Epithelial cell of proximal tubule (primary cell): ENCODE measurements at places on chromosomes 7 and 10. TPM values are rescaled to one million over a fixed set of nuclear protein-coding genes. Genes with fewer than 3 reads are reported as not detected.

The CLCN1 gene
- not detected in 2 replicates for total RNA-seq

The SLIT1 gene
- under 0.01 and 0.12 TPM in 2 replicates for total RNA-seq

The MRLN gene
- not detected in 2 replicates for total RNA-seq

- no peak for DNase-seq
These were observed 174.4 kb downstream of the CTNNA3 start for GRCh38 chr10:67521546-67521945.

DNA sequence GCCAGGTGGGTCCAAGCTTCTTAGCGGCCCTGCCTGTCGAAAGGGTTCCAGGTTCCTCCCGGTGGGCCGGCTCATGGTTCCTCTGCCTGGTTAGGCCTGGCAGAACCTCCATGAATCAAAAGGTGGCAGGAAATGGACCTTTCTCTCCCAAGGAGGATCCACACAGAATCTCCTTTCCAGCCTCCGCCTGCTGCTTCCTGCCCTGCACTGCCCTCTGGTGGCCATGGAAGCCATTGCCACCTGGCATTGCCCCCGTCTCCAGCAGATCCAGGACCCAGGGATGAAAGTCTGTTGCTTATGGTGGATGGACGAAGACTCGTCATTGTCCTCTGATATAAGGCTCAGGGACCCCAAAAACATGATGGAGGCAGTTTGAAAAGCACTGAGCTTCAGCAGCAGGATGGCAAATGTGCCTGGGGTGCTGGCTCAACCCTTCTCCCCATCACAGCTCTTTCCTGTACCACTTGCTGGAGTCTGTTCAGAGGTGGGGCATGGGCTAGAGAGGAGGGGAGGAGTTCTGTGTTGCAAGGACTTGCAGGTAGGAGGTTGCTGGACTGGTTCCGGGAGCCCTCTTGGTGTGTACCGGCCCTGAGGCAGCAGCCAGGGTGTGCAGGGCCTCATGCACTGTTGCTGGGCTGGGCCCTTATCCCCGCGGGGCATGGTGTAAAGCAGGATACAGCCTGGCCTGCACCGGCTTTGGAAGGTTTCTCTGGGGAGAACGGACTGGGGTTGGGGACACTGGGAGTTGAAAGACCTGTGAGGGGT is 11.3 kb upstream of the INMT start:
- DNase-seq: no peak

DNA sequence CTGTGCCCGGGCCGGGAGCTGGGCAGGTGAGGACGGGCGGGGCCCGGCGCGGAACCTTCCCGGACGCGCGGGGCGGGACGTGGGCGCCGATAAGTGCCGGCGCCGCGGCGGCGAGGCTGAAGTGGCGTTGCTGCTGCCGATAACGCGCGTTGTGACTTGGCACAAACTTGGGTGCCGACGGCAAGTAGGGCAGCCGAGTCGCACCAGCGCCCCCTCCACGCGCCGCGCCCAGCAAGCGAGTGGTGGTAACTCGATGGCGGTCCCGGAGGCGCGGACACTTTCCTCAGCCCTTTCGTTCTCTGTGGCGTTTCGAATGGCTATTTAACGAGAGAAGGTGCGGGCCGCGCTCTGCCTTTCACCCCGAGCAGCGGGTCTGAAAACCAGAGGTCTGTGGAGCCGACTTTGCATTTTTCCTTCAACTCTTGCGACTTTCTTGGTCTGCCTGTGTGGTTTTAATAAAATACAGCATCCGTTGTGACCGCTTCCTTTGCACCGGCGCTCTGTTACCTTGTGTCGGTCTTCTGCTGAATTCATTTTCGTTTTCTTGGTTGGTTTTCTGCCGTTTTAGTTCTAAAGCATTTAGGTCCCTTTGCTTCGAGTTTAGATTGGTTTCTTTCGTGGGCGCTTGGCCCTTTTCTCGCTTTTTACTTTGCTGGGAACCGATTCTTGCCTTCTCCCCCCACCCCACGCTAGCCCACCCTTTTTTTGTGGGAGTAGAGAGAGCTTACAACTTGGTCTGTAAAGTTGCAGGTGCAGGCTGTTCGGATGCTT is 701 bp downstream of the STK17A start:
- no peak for DNase-seq

DNA sequence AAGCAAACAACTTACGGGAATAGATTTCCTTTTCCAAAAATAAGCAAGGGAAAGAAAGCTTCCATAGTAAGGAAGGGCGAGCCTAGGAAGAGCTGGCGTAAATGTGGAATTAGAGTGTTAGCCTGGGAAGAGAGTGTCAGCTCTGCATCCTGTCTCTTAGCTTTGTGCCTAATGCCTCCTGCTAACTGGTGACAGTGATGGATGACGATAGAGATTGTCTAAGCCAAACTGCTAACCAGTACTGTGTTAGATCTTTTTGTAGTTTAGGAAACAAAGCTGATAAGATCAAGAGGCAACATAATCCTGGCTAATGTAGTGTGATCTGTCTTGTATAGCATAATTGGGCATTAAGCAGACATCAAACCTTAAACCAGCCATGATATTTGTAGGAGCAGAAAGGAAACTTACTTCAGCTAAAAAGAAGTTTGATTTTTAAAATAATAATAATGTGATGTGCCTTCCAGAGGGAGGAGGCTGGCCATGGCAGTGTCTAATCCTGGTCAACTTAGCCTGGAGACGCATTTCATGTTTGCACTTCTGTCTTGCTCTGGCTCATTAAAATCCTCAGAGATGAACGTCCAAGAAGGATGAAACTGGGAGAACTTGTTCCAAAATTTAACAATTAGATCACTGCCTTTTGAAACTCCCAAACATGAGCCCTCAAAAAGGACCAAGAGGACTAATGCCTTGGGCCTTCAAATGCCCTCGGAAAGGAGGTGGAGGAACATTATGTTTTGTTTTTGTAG is 85.1 kb downstream of the FAM204A start:
- DNase-seq: no peak

- DNase-seq: no peak
These were observed 11.9 kb downstream of the GSDME start for GRCh38 chr7:24745355-24745754.

DNA sequence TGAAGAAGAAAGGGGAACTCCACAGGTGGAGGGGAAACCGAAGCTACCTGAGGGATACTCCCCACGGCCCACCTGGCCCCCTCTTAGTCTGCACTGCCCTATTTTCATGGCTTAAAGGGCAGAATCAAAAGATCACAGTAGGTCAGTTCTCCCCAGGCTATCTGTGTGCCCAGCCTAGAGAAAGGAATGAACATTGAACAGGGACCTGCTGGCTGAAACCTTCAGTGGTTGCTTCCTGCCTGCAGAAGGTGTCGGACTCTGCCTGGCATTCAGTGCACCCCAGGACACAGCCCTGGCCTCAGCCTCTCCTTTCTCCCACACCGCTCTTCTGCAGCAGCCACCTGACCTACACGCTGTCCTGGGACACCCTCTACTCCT is 74.5 kb downstream of the PRKAG2 start:
- DNase-seq: no peak

GRCh38 chr10:44249490-44249889 is 135.4 kb downstream of the CXCL12 start:
- no peak for DNase-seq

DNA sequence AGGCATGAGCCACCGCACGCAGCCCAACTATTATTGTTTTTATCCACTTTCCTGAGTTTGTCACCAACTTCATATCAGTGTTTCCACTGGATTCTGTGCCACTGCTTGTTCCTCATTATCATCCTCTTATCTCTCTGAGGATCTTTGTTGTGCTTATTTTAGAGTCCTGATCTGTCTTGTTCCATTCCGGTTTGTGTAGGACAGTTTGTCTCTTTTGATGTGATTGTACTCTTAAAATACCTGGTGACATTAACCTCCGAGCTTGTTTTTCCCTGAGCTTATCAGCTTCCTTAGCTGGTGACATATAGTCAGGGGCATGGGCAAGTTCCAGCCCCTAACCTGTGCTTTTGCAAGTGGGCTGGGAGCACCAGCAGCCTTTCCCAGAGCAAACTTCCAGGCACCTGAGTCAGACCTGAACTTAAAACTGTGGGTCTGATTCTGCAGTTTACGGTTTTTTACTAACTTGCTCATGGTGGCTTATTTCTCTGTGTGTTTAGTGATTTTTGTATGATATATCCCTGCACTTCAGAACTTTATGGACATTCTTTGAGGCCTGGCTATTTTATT is 23.1 kb upstream of the FMC1 start:
- no peak for DNase-seq
